ENCODE measurements at places on chromosomes 5 and 9. TPM values are rescaled to one million over a fixed set of nuclear protein-coding genes. Genes with fewer than 3 reads are reported as not detected.

Gene CYLC2
- not detected for total RNA-seq

Gene PSMD5
- total RNA-seq = 16.2 TPM

Gene LIFR
- 45.8 TPM for total RNA-seq

Gene DENND1A
- total RNA-seq = 12.2 TPM

DNA sequence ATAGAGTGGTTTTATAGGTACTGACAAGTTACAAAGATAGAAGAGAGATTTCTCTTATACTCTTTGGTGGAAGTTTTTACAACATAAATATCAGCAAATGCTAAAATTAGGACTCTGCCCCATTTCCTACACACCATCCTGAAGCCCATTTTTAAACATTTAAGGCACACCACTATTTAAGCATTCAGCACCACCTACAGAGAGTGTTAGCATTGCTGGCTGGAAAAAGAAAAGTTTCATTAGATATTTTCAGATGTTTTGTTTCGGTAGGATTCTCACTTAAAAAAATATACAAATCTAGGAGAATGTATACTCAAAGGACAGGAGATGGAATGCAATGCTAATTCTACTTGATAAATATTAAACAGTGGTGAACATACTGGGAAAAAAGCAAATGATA, 192.9 kb upstream of the HAPLN1 start:
- DNase-seq = no peak

- DNase-seq = no peak
Measured at GRCh38 chr9:127629468-127630081, 17.5 kb downstream of the STXBP1 start.

Data from left ventricle myocardium inferior (tissue), 1 donor.